ENCODE measurements at places on chromosomes 16 and 17.

DNA sequence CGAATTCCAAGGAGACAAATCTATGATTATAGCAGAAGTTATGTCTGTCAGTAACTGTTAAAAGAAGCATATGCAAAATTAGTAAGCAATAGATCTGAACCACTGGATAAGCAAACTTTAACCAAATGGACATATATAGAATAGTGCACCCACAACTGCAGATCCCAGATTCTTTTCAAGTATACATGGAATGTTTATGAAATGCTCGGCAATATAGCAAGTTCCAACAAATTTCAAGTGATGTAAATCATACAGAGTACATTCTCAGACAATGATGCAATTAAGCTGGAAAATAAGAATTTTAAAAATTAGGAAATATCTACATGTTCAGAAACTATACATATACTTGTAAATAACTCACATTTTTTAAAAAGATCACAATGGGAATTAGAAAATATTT lies 8.4 kb upstream of the HELZ start:
- DNase-seq = no peak

DNA sequence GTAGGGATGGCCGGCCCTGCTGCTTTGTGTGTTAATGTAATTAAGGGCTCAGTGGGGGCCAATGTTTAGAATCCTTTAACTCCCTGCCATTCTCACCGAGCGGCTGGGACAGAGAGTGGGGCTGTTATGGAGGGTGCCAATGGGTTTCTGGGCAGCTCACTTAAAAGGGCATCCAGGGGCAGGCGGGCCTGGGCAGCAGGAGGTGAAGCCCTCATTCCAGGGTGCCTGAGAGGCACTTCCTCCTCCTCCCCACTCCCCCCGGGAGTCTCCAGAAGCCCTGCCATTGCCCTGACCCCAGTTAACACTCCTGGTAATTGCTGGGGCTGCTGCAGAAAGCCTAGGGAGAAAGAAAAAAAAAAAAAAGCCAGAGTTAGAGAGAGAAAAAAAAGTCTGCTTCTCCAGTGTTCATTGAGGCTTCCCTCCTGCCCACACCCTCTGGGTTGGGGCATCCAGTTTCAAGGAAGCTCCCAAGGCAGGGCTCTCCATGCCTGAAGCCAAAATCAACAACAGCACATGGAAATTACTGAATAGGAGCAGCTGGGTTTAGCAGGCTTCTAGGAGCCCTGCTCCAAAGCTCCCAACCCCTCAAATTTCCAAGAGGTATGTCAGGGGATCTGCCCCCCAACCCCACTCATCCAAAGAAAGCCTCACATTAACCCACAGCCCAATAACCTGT lies 28.0 kb downstream of the CUEDC1 start:
- no peak for DNase-seq

- no peak for DNase-seq
These were observed 57.9 kb downstream of the PHKB start for GRCh38 chr16:47519037-47519436.

- no peak for DNase-seq
These were observed 3.3 kb upstream of the COG1 start for GRCh38 chr17:73189417-73190099.

DNA sequence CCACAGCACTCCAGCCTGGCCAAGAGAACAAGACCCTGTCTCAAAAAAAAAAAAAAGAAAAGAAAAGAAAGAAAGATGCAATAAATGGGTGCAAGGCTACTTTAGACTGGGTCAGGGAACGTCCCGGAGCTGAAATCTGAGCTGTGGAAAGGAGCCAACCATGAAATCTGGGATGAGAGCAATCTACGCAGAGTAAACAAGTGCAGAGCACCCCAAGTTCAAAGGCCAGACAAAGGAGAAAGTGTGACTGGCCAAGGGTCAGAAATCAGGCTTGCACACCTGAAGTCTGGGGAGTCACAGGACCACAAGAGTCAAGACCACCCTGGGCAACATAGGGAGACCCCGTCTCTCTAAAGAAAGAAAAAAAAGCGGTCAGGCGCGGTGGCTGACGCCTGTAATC lies 2.8 kb downstream of the SHMT1 start:
- DNase-seq = no peak

- DNase-seq = no peak
These were observed 287.6 kb upstream of the CDH11 start for GRCh38 chr16:65409510-65409909.

DNA sequence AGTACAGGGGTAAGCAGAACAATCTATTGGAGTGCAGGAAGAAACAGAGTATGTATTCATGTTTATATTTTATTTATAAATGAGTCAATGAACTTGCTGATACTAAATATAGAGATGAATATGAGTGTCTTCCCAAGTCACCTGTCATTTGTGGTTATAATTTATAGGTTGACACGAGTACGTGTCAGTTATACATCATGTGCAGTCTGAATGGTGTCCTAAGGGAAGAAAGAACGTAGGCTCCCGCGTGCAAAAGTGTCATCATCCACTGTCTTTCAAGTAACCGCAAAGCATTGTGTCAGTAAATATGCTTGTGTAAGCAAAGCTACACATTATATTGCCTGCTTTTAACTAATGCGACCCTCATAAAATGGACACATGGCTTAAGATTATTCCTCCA lies 786.1 kb downstream of the KCNJ2 start:
- DNase-seq = no peak

DNA sequence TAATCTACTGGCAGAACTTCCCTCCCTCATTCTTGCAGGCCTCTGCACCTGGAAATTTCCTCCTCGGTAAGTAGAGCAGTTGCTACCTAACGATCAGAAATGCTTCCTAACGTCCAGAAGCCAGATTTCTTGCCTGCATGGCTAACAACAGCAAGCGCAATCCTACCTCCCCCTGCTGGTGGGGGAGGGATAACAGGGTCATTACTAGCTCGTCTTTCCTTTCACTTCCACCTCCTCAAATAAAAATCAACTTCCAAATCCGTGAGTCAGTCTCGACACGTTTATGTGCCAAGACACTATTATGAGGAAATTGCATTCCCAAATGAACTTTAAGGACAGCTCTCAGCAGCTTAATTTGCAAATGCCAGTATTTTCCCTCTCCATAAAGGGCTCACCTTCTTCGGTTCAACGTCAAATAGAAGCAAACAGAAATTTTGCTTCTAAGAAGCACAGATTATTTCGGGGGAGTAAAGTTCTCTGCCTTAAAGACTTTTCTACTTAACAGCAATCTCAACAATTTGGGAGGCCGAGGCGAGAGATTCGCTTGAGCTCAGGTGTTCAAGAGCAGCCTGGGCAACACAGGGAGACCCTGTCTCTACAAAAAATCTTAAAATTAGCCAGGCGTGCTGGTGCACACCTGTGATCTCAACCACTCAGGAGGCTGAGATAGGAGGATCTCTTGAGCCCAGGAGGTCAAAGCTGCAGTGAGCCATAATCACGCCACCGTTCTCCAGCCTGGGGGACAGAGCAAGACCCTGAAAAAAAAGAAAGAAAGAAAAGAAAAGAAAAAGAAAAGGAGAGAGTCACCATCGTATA lies 188.6 kb upstream of the PSMD7 start:
- DNase-seq = no peak

- no peak for DNase-seq
These were observed 58.4 kb downstream of the EPN2 start for GRCh38 chr17:19295473-19296135.
